CD4-positive, alpha-beta T cell treated with Interleukin-2 at 100 ng/mL for 4 hours (primary cell): ENCODE measurements at places on chromosomes 3 and 15.

- DNase-seq: no peak
These were observed 32.4 kb downstream of the EDC3 start for GRCh38 chr15:74663303-74664027.

DNA sequence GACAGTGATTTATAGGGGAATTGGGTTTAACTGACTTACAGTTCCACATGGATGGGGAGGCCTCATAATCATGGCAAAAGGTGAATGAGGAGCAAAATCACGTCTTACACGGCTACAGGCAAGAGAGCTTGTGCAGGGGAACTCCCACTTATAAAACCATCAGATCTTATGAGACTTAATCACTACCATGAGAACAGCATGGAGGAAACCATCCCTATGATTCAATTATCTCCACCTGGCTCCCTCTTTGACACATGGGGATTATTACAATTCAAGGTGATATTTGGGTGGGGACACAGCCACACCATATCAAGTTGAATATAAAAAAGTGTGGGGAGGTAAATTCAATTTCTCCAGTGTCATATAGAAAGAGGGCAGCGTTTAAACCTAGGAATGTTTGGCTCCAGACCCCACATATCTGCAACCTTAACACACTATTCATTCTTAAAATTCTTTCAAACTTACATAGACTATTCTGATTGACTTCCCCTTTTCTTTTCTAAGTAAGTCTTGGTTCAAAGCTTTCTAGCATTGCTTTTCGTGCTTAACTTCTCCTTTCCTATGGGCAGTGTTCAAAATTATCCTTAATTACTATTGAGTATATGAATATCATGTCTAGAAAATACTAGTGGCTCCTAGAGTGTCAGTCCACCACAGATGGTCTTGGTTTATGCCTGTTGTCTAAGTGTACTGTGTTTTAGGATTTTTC is 446.7 kb upstream of the GBE1 start:
- DNase-seq: no peak

DNA sequence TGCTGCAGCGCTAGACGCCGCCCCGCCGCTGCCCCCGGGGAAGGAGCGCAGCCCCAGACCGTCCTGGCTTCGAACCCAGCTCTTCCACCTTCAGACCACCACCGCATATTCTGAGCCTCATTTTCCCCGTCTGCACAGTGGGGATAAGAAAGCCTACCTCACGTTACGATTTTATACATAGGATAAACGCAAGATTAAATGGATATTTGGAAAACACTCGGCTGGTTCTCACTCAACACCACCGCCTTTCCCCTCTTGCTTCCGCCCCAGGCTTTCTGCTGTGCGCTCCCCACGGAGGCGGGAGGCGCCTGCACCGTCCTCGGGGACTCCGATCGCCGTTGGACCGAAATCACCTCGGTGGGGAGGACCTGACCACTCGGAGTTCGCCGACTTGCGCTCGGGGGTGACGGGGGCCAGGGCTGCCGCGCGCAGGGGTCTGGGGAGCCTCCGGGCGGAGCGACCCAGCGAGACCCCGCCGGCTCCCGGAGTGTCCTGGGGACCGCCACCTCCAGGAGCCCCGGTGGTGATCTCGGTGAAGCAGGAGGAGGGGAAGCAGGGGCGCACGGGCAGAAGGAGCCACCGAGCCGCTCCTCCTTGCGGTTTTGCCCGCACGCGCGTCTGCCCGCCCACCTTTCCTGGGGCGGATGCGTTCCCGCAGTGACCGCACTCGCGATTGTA is 4.0 kb downstream of the FBXL22 start:
- peak; percentile 40 for DNase-seq

DNA sequence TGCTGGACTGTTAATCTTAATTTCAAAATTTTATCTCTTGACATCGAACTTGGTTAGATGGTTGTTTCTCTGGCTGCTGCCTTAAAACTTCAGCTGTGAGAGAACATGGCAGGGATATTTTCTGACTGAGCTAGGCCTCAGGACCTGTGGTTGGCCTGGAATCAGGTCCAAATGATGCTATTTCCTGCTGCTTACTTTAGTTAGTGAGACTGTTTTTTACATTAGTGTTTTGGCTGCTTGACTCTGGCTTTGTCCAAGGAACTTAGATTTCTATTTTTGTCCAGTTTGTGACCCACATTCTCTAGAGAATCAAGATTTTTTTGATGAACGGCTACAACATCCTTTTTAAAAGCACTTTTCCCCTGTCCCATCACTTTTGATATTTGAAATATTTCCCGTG is 497.9 kb upstream of the SGO1 start:
- DNase-seq: no peak

GRCh38 chr15:34252545-34252944 is 27.7 kb downstream of the EMC4 start:
- no peak for DNase-seq

GRCh38 chr3:125310623-125311081 is 64.5 kb downstream of the ZNF148 start:
- peak; percentile 55 for DNase-seq

- DNase-seq: no peak
These were observed 170.2 kb upstream of the TLE3 start for GRCh38 chr15:70267879-70268278.

DNA sequence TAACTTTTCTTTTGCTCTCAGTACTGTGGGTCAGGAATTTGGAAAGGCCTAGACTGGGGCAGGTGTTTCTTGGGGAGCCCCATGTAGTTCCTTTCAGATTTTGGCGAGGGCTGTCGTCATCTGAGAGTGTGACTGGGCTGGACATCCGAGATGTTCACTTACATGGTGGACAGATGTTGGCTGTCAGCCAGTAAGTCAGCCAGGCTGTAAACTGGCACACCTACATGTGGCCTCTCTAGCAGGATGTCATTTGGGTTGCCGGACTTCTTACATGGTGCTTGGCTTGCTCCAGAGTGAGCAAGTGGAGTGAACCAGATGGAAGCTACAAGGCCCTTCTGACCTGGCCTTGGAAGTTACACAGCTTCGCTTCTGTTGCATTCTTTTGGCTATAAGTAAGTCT is 20.7 kb downstream of the TATDN2 start:
- DNase-seq: no peak

DNA sequence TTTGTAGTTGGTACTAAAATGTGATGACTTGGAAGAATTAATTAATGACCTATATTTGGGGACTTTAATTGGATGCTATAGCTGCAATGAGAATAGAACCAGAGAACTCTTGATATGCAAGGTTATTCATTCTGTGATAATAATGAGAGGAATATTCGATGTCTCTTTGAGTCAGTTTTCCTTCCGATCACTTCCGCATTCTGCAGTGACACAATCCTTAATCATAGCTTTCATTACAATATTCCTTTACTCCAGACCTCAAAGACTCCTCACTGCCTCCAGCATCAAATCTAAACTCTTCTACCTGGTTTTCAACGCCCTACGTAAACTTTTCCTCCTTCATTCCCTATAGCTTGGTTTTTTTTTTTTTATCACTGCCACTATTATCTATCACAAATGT is 21.6 kb downstream of the B3GNT5 start:
- no peak for DNase-seq

GRCh38 chr15:70033529-70034140 is 64.1 kb downstream of the TLE3 start:
- no peak for DNase-seq

DNA sequence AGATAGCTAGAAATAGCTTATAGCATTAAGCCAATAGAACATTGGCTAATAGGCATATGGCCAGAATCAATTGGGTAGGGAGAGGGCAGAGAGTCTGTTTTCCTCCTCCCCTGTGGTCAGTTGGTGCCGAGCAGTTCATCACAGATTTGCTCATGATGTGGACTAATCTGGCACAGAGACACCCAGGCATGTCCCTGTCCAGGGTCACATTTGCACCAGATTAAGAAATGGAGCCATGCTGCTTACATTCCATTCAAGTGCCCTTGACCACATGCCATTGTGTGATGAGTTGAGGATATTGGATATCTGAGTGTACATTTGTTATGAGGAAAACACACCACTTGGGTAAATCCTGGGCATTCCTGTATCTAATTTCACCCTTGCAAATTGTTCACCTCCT is 53.4 kb downstream of the USP13 start:
- DNase-seq: no peak

DNA sequence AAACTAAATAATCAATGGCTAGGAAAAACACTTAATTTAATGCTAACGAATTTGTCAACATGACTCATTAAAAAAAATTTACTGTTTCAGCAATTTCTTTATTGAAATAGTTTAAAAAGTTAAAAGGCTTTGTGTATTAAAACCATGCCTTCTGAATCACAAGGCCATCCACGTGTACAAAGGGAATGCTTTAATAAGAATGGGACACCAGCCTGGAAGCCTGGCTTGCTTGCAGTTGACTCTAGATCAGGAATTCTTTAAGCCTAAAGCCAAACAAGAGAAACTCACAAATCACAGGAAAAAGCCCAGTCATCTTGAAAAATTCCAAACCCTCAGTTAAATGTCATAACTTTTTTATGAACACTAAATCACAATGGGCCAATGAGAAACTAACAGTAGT is 137.6 kb downstream of the PEAK1 start:
- DNase-seq: no peak

GRCh38 chr15:32675466-32675865 is 34.0 kb downstream of the SCG5 start:
- DNase-seq: no peak

DNA sequence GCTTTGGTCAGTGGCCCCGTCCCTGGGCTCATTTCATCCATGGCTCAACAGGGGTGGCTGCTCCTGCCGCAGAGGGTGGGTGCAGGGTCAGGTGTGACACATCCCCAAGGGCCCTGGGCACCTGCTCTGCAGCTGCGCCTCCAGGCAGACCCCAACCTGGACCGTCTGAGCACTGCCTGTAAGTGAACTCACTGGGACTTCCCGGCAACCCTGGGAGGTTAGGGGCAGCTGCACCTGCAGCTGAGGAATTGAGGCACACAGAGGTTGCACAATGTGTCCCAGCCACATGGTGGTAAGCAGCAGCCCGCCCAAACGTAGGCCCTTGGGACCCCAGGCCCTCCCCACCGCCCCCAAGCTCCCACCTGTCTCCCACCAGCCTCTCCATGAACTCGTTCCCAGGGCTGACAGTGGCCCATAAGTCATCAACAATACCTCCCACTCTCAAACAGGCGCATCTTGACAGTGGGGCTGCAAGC is 55.1 kb downstream of the PLXNA1 start:
- DNase-seq: no peak

DNA sequence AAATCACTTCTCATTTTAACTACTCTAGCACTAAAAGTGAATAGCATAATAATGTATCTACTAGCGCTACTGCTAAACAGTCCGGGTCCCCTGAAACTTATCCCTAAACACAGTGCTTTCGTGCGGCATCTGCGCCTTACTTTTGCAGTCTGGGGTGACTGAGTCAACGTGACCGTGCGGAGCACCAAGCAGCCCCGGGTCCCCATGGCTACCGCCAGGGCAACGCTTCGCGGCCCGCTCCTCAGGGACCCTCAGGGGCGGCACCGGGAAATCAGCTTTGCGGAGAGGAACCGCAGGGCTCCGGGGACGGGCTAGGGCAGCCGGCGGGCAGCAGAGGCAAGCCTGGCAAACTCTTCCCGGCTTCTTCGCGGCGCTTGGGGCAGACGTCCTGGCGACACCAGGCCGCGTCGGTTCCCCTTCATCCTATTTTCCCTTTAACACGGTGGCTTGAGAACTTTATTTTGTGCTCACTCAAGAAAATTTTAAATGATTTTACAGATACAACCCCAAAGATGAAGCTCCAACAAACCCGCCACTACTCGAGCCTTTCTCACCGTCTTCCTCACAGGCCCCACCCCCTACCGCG is 757 bp upstream of the DIPK2A start:
- peak; percentile 41 for DNase-seq

DNA sequence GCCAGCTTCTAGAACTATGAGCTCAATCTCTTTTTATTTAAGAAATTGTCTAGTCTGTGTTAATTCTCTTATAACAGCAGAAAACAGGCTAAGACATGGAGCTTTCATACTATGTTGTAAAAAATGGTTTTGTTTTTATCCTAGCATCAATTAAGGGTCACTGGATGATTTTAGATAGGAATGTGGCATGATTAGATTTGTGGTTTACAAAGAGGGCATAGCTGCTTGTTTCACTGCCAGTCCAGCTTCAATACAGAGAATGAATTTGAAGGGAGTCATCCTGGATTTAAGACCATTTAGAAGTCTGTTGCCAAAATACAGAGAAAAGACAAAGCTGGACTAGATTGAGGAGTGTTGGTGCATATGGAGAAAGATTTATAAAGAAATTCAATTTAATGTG is 532.6 kb upstream of the CCDC54 start:
- DNase-seq: no peak

GRCh38 chr3:171643033-171643432 is 167.2 kb downstream of the PLD1 start:
- no peak for DNase-seq

- DNase-seq: peak; percentile 73
These were observed 29.0 kb downstream of the CPOX start for GRCh38 chr3:98564282-98565005.

GRCh38 chr3:24069045-24069444 is 124.0 kb downstream of the NR1D2 start:
- no peak for DNase-seq

DNA sequence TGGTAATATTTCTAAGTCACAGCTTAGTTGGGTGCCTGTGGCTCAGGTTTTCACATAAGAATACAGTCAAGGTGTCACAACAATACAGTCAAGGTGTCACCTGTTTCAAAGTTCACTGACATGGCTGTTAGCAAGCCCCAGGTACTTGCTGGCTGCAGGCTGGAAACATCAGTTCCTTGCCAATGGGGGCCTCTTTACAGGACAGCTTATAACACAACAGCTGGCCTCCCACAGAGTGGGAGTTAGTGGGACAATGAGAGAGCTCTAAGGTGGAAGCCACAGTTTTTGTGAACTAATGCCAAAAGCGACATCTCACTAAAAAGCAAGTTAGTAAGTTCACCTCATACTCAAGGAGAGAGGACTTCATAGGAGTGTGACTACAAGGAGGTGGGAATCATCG is 45.4 kb downstream of the GPR156 start:
- DNase-seq: no peak

GRCh38 chr15:66133247-66133885 is 120.2 kb downstream of the MEGF11 start:
- DNase-seq: no peak

GRCh38 chr3:34783876-34784275 is 855.4 kb upstream of the ARPP21 start:
- DNase-seq: no peak
